CD8-positive, alpha-beta T cell (primary cell): ENCODE measurements at places on chromosomes 13 and 19.
A peak's percentile ranks its signal among the peaks of the same experiment; 100 is the strongest.

- no peak for DNase-seq
Observed at GRCh38 chr19:31378404-31378803, 29.2 kb upstream of the TSHZ3 start.

DNA sequence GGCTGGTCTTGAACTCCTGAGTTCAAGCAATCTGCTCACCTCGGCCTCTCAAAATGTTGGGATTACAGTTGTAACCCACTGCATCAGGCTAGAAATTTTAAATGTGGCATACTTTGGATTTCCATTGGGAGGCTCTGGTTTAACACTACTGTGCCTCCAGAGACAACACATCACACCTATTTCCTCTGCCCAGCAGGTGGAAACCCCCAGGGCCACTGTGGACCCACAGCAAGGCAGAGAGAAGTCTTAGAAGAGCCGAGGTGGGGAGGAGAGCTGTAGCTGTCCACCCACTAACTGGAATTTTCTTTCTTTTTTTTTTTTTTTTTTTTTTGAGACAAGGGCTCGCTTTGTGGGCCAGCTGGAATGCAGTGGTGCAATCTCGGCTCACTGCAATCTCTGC, 39.4 kb downstream of the IER2 start:
- no peak for DNase-seq

DNA sequence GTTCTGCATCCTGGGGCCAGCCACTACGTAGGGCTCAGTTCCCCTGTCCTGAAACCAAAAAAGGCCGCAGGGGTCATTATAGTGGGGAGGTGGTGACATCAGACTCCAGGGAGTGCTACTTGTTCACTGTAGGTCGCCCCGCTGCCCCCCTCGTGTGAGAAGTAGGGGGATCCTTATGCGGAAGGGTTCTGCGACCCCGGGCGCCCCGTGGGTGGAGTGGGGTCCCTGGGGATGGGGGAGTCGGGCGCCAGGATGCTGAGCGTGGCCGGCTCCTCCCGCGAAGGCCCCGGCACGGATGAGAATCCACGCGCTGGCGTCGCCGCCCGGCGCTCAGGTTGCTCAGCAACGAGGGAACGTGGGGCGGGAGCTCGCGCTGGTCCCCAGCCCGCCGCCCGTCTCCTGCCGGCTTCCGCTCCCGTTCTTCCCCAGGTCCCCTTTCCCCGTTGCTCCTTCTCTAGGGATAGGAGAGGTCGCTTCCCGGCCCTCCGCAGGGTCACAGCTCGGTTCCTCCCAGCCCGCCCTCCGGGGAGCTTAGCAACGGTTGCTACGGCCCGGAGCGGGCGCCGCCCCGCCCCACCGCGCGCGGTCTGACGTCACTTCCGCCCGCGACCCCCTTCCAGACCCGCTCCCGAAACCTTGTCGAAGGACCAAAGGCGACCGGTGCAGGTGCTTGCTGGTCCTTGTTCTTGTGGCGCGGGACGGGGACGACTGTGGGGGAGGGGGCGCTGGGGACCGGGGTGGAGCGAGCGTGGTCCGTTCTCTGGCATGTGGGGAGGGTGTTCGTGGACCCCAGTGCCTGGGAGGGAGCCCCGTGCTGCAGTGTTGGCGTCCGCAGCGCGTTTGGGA, at the start of gene NAT14:
TSS of gene NAT14 (plus strand) at position 596 of the 846 bp plus-strand sequence. CDS start 521 bp downstream, outside the sequence.
- peak; percentile 49 for DNase-seq

- peak; percentile 21 for DNase-seq
Observed at GRCh38 chr19:47226426-47227351, 4.3 kb downstream of the BBC3 start.

GRCh38 chr13:24503379-24503696, 9.2 kb downstream of the PARP4 start:
- no peak for DNase-seq

GRCh38 chr19:32976223-32976805, 4.3 kb downstream of the FAAP24 start:
- peak; percentile 60 for DNase-seq

DNA sequence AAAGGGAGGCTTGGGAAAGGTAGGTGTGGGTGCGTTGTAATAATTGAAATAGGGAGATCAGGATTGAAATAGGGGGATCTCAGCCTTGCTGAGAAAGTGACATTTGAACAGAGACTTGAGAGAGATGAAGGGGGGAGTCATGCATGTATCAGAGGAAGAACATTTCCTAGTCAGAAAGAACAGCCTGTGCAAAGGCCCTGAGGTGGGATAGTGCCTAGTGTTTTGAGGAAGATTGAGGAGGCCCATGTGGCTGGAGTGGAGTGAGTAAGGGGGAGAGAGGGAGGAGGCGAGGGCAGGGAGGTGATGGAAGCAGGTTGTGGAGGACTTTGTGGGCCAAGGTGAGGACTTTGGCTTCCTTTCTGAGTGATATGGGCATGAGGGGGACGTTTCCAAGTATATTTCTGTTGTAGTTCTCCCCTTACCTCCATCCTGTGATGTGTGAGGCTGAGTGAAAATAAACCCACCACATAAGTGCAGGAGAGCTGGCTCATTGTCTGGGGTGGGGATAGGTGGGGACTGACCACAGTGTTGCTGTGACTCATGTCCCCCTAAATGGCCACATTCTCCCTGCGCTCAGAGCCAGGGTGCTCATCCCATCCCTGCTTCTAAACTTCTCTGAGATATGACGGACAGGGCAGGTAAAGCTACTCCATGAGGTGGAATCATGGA, 17.8 kb downstream of the ACTL9 start:
- DNase-seq = no peak

- DNase-seq = no peak
Observed at GRCh38 chr13:34034411-34034810, 216.5 kb downstream of the RFC3 start.

GRCh38 chr19:30520735-30521479, 148.7 kb downstream of the ZNF536 start:
- DNase-seq = no peak

DNA sequence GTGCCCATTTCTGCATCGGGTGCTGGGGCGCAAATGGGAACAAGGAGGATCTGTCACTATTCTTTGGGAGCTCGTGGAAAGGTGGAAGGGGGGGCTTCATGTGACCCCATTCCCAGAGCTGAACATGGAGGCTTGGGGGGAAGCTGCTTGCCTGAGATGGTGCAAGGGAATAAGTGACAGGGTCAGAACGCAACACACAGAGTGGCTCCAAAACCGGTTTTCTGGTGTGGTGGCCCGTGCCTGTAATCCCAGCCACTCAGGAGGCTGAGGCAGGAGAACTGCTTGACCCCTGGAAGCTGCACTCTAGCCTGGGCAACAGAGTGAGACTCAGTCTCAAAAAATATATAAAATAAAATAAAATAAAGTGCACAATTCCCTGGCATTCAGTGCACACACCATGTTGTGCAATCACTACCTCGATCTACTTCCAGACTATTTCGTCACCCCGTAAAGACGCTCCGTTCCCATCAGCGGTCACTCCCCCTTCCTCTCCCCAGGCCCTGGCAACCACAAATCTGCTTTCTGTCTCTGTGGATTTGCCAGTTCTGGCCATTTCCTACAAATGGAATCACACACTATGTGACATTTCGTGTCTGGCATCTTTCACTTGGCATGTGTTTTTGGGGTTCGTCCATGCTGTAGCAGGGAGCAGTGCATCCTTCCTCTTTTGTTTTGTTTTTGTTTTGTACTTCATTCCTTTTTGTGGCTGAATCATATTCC, 18.2 kb upstream of the COMP start:
- DNase-seq = no peak

DNA sequence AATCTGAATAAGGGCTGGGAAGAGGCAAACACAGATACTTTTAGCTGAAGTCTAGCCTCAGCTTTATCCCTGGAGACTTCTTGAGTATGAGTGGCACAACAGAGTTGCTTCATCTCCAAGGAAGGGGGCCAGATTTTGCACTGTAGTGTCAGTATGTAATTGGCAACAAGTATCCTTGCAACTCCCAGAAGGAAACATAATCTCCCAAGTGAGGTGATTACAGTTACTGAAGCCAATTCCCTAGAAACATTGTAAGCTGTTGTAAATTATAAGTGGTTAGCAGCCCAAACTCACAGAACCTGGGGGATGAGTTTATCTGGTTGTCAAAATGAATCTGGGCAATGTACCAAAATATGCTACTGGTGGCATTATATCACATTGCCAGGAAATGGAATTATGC, 2065.7 kb upstream of the PCDH20 start:
- no peak for DNase-seq

- DNase-seq = no peak
Observed at GRCh38 chr13:113378825-113379224, 14.9 kb upstream of the GRTP1 start.

DNA sequence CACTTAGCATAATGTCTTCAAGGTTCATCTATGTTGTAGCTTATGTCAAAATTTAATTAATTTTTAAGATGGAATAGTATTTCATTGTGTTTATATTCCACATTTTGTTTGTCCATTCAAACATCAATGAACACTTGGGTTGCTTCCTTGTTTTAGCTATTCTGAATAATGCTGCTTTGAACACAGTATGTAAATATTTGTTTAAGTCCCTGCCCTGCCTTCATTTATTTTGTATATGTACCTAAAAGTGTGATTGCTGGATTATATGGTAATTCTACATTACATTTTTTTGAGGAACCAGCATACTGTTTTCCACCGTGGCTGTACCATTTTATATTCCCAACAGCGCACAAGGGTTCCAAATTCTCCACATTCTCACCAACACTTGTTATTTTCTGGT, 17.6 kb upstream of the SUCLA2 start:
- DNase-seq = no peak

DNA sequence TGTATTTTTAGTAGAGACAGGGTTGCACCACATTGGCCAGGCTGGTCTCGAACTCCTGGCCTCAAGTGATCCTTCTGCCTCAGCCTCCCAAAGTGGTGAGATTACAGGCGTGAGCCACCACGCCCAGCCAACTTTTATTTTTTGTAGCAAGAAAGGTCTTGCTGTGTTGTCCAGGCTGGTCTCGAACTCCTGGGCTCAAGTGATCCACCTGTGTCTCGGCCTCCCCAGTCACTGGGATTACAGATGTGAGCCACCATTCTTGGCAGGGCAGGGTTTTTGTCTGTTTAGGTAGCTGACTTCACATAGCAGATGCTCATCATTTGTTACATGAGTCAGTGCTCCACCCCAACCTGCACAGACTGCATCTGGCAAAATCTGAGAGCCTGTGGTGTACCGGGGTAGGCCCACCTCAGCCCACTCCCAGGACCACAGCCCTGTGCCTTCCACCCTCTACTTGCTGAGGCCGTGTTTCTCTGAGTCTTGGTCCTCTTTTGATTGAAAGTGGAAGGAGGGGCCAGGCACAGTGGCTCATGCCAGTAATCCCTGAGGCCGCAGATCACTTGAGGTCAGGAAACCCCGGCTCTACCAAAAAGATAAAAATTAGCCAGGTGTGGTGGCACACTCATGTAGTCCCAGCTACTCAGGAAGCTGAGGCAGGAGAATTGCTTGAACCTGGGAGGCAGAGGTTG, 4.2 kb upstream of the TNPO2 start:
- DNase-seq = no peak

DNA sequence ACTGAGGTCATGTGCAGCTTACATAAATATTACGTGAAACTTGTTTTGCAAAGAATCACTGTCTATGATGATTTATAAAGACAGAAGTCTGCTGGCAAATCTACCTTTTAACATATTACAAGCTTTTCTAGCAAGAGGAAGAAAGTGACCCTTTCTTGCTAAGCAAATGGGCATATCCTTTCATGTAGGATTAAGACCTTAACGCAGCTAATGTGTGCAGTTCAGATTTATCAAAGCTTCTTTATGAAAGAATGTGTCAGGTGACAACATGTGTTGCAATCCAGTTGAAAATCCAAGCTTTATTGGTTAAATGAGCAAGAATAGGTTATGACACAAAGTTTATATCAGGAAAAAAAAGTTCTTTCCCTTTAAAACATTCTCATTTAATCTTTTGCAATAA, 115.6 kb upstream of the NBEA start:
- DNase-seq = no peak

DNA sequence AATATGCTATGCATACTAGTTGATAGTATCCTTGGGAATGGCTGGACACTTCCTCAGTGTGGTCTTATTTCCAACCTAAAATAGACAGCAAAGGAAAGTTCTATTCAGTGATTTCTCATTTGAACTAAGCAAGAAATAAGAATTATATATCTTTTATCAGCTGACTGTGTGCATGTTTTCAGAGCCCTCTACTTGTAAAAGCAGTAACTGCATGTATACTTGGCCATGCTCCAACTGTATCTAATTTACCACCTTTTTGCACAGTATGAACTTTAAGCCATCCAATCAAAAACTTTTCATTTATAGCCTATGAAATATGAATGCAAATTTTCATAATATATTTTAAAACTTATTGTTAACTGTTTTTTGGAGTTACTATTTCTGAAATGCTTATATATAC, 136.4 kb upstream of the PCDH9 start:
- no peak for DNase-seq

DNA sequence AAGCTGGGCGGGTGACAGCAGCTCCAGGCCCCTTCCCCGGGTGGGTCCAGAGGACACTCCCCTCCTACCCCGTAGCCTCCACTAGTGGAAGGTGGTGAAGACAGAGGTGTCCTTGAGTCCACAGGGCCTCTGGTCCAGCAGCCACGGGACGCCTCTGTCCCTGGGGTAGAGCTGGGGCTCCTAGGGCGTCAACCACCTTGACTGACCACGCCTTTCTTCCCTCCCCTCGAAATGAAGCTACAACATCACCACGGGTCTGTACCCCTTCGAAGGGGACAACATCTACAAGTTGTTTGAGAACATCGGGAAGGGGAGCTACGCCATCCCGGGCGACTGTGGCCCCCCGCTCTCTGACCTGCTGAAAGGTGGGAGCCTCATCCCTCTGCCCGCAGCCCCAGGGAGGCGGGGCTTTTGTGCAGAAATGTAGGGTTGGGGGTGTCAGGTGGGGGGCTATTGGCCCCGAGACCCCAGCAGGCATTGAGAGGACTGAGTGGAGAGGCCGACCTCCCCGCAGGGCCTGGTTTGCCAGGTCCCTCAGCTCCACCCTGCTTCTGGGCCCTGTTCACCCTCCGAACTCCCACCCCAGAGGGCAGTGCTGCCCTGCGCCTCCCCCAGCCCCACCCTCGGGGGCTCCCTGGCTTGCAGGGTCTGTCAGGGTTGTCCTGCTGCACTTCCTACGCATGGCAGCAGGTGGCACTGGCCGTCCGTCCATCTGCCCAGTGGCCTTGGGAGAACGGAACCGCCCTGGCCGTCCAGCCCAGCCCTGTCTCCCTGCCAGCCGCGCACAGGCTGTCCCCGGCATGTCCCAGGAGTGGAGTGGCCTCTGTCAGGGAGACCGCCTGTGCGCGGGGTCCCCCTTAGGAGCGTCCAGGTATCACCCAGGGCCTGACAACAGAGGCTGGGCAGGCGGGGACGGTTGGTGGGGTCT, 15.7 kb downstream of the STK11 start:
- no peak for DNase-seq

- no peak for DNase-seq
Observed at GRCh38 chr19:1073956-1074517, 7.1 kb downstream of the ARHGAP45 start.

- peak; percentile 38 for DNase-seq
Observed at GRCh38 chr13:30355384-30355699, 48.0 kb upstream of the KATNAL1 start.
